ENCODE measurements at places on chromosomes 16 and 17.

GRCh38 chr17:27882162-27882840 lies 10.9 kb downstream of the LYRM9 start:
- DNase-seq: no peak

DNA sequence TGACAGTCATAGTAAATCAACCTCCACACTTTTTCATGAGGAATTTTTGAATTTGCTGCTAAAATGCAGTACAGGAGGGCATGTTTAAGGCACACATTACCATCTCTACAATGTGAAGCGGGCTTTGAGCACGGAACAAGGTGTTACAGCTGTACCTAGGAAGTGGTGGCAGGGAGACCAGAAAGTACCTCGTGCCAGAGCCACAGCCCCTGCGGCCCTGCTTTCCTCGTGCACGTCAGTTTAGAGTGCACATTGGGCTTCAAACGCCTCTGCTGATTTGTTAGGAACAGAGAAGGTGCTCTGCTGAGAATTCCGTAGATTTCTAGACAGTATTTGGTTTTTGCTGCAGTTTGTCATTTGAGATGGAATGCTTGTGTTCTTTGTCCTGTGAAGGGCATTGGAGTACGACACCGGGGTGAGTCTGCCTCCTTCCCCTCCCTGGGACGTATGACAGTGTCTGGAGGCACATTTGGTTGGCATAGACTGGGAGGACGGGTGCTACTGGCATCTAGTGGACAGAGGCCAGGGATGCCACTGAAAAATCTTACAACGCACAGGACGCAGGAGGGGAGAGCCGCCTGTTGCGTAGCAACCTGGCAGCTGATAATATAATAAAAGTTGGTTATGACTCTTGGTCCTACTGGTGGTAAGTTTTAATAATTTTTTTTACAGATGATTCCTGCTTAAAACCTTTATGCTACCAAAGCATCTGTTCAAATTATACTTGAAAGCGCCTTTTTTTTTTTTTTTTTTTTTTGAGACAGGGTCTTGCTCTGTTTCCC lies 9.1 kb downstream of the FOXK2 start:
- DNase-seq: peak; percentile 39

GRCh38 chr17:43366891-43367736 lies 31.7 kb upstream of the ARL4D start:
- no peak for DNase-seq

GRCh38 chr17:70772761-70773160 lies 603.4 kb downstream of the KCNJ2 start:
- DNase-seq: no peak

- DNase-seq: no peak
These were observed 53.1 kb downstream of the MRC2 start for GRCh38 chr17:62680541-62681052.

DNA sequence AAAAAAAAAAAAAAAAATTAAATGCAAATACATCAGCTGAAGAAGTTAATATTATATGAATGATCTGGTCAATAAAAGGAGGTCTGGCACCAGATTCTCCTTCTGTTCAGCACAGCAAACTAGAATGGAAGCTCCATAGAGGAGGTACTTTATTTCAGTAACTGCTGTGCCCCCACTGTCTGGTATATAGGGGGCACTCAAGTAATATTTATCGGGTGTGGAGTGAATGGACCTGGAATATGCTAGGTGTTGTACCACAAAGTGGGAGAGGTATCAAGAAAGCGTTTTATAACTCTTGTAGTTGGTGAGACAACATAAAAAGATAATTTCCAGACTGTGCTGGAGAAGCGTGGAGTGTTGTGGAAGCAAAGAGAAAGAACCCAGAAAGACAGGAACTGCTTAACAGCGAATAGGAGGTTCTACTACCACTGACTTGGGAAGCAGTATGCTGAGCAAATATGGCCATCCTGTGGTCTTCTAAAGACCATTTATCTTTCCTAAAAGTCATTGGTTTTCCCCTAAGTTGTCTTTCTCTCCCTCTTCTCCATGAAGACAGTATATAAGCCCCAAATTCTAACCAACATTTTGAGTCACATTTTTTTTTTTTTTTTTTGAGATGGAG lies 12.2 kb upstream of the PRKCA start:
- DNase-seq: no peak

DNA sequence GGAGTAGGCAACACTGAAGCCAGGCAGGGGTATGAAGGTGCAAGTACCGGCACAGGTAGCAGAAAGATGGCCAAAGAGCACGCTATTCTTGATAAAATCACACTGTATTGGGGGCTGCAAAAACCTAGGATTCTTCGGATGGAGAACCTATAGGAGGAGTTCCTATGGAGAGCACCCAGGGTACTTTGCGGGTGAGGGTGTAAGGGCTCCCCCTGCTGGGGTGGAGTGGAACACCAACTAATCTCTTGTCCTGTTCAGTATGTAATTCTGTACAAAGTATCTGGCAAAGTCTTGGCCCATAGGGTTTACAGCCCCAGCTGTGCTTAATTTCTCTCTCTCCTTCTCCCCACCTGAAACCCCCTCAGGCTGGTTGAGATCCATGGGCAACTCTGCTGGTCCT lies 393.1 kb upstream of the ASIC2 start:
- DNase-seq: no peak

DNA sequence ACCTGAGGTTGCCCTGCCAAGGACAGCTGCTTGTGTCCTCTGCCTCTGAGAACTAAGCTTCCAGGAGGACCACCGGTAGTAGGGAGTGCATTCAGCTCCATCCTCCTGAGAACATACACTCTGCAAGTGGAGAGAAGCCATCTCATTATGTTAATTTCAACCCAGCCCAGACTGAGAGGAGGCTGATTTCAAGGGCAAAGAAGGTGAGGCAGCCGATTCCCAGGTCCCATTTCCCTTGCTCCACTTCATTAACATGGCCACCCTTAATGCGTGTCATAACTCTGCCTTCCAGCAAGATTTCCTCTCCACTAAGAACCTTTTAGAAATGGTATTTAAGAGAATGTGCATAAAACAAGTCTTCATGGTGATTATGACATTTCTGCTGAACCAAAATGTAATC lies 72.5 kb downstream of the CDH13 start:
- no peak for DNase-seq

- DNase-seq: no peak
These were observed 133.9 kb upstream of the SOX9 start for GRCh38 chr17:71986886-71987285.

- no peak for DNase-seq
These were observed 23.0 kb upstream of the CDR2 start for GRCh38 chr16:22397464-22397863.

DNA sequence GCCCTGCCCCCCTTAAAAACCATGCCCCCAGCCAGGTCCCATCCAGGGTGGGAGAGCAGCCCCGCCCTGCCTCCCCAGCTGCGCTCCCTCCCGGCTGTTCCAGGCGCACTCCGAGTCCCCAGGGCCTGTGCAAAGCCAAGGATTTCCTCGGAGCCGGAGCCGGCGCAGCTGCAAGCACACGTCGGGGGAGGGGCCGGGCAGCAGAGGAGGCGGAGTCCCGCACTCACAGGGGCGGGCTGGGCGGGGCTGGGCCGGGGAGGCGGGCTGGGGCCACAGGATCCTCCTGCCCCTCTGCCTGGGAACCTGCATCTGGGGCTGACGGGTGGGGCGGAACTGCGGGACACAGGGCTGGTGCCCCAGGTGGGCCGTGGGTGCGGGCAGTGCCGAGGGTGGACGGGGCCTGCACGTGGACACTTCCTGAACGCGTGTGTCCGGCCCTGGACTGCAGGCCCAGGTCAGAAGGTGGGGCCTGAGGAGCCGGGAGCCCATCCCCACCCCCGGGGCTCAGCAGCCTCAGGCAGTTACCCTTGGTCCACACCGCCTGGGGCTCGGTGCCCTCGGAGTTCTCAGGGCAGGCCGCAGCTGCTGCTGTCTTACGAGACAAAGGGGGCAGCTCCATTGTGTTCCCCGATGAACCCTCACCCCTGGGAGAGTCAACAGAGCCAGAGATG lies 24.0 kb upstream of the SSTR5 start:
- no peak for DNase-seq

GRCh38 chr17:30586818-30587595 lies 109.8 kb downstream of the GOSR1 start:
- DNase-seq: no peak

DNA sequence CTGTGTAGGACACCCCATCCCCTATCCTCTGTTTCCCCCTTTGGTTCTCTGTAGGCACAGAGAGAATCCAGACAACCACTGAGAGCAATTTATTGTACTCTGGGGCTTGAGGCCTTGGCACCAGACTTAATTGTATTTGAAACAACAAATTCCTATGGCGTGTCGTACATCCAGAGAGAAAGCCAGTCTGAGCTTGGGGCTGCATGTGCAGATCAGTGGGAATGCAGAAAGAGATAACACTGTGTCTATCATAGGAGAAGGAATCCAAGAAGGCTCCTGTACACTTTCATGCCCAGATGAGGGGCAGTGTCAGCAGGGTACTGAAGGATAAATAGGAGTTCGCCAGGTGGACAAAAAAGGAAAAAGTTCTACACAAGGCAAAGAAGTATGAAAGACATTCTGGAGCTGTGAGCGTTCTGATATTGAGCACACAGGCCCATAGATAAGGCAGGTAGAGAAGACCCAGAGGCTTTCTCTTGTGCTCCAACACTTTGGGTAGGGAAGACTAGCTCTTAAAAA lies 22.0 kb upstream of the IL4R start:
- DNase-seq: no peak

DNA sequence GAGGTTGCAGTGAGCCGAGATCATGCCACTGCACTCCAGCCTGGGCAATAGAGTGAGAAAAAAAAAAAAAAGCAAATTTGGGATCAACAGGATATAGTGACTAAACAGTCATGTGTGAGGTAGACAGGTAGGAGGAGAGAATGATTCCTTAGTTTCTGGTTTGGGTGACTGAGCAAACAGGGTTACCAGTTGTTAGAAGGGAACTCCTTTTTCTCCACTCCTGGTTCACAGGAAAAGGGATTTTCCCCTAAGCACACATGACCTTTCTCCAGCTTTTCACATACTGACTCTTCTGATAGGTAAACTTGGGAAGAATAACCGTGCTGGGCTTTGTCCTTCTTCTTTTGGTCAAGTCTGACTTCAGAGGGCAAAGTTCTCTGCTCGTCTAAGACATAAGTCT lies 17.3 kb upstream of the WSCD1 start:
- no peak for DNase-seq

GRCh38 chr17:27207073-27207513 lies 86.8 kb upstream of the WSB1 start:
- no peak for DNase-seq

- DNase-seq: no peak
These were observed 183.2 kb upstream of the HSBP1 start for GRCh38 chr16:83624429-83625120.

- DNase-seq: no peak
These were observed 36.0 kb upstream of the KLHDC4 start for GRCh38 chr16:87801679-87802259.

DNA sequence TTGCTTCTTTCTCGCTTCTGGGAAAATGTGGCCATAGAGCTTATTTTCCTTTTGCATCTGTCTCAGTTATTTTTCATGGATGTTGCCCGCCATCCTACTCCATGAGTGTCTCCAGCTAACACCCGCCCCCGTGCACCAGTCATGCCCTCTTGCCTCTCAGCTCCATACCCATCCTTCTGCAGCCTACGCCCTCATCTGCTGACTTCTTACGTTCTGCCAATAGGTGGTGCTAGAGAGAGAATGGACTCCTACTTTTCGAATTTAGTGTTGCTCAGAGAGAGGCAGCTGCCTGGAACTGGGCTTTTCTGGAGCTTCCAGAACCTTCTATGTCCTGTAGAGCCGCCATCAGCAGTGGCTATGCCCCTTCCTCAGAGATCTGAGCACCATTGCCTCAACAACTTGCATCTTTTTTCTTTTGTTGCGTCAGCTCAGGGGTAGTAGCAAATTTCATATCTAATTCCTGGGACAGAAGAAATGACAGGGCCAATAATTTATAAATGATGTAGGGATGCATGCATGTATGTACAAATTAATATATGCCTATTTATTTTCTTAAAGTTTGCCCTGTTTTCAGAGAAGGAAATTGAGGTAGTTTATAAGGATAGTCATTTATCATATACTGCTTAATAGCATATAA lies 119.7 kb upstream of the MYOCD start:
- peak; percentile 27 for DNase-seq

- DNase-seq: no peak
These were observed 2.6 kb downstream of the LGALS3BP start for GRCh38 chr17:78976907-78977680.
